ENCODE measurements at places on chromosomes 1 and 21.

DNA sequence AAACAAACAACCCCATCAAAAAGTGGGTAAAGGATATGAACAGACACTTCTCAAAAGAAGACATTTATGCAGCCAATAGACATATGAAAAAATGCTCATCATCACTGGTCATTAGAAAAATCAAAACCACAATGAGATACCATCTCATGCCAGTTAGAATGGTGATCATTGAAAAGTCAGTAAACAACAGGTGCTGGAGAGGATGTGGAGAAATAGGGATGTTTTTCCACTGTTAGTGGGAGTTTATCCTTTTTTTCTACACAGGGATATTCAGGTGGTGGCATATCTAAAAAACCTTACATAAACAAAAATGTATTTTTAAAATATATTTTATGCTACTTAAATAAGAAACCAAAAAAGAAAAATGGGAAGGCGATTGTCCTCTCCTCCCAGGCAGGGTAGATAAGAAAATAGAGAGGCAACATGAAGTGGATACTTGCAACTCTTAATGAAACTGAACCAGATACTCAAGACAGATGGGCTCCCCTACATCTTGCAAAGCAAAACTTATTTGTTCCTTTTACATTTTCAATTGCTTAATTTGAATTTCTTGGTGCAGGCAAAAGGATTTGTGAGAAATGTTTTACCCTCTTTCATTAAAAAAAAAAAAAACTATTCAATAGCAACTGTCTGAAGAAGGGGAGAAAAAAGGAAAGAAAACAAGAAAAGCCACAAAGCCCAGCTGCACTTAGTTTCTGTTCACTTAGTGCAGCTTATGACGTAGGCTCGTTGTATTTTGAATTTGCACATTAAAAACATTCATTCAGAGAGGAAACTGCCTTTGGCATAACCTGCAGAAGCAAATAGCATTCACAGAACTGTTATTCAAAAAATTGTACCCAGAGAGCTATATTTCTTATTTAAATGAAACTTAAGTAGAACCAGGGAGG lies 36.9 kb upstream of the RGS1 start:
- DNase-seq: no peak

DNA sequence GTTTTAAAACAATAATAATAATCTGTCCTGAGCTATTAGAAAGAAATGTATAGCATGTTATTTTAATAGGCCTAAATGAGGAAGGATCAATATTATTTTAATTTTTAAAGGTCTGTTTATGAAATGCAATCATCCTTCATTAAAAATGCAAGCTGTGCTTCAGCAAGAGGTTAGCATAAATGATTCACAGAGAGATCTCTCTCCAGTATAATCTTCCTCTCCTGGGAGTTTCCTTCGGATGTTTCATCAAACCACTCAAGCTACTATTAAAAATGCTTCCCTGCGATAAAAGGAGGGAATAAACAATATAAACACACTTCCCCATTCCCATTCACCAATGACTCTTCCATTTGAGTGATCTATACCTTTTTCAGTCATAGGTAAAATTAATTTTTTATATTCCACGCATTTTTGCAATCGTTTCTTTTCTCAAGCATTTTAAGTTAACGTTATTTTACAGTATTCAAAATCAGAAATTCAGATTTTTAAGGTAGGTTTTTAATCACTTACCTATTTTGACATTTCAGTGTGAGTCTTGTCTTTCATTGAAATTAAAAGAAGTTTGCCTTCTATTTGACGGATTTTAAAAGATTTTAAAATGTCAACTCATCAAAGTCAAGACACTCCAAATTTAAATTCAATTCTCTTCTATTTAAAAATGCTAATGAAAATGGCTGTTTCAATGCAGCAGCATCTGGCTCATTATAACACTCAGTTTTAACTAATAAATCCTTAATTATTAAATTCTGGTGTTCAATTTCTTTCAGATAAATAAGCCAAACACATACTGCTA lies 64.3 kb downstream of the RERE start:
- no peak for DNase-seq

GRCh38 chr1:22141554-22142314 lies 1.2 kb downstream of the WNT4 start:
- no peak for DNase-seq

DNA sequence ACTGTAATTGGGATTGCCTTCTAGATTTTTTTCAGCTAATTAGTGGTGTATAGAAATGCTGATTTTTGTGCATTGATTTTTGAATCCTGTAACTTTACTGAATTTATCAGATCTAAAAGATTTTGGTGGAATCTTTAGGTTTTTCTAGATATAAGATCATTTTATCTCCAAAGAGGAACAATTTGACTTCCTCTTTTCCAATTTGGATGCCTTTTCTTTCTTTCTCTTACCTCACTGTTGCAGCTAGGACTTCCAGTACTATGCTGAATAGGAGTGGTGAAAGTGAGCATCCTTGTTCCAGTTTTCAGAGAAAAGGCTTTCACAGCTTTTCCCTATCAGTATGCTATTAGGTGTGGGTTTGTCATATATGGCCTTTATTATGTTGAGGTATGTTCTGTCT lies 53.6 kb downstream of the TESK2 start:
- DNase-seq: no peak

GRCh38 chr1:107817935-107818334 lies 147.0 kb downstream of the VAV3 start:
- DNase-seq: no peak

- no peak for DNase-seq
Observed at GRCh38 chr1:48889082-48889481, 112.4 kb upstream of the BEND5 start.

GRCh38 chr1:236403905-236404696 lies 10.0 kb downstream of the EDARADD start:
- DNase-seq: no peak

DNA sequence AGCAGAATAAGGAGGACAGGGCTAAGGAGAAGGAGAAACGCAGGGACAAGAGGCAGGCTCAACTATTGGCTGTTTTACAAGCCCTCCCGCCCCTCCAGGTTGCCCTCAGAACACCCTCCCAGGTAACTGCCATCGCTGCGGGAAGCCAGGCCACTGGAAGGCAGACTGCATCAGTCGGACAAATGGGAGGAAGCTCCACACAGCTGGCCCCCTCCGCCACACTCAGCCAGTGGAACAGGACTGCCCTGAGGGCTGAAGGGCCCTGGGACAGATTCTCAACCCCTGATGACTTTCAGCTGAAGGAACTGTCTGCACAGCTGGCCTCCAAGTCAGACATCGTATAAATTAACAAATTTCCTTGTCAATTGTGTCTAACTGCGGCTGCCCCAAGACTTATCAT lies 21.8 kb downstream of the LRRC3 start:
- DNase-seq: no peak

DNA sequence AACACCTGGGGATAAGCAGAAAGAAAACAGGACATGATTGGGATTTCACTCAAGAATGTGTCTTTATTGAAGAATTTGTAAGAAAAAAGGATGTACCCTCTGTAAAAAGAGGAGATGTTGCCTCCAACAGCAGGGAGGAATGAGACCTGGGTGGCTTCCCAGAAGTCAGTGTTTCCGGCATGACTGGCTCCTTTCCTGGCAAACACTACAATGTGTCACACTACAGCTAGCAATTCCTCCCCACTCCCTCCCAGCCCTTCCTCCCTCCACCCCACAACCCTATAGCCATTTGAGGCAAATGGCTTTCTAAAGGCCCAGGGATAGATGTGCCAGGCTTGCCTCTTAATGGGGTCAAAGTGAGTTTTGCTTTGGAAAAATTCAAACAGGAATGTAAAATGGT lies 11.5 kb upstream of the COL8A2 start:
- DNase-seq: peak; percentile 66

GRCh38 chr21:31425138-31425537 lies 81.1 kb upstream of the TIAM1 start:
- DNase-seq: no peak

DNA sequence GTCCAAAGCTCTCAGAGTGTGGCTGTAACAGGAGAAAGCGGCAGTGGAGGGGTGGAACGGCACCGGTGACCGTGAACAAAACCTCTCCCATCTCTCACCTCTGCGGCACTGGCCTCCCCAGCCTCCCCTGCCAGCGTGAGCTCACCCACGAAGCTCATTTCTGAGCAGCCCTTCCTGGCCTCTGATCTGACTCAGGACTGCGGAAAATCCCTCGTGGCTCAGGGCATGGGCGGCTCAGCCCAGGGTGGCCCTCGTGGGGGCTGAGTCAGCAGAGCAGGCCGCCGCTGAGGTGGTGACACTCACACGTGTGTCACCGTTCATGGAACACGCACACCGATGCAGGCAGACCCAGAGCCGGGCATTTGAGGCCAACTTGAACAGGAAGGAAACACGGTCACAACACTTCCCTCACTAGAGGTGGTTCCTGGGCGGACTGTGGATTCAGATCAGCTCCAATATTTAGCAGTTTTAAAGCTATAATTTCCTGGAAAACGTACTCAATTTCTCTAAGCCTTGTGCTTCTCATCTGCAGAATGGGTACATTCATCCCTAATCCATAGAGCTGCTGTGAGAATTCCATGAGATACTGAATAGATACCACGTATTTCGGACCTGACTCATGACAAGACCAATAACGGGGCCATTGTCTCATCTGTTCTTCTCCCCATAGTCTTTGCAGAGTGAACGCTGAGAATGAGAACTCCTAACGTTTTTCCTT lies 115.0 kb upstream of the TMPRSS2 start:
- DNase-seq: no peak

- DNase-seq: no peak
Observed at GRCh38 chr1:59071876-59072582, 224.9 kb upstream of the FGGY start.

- no peak for DNase-seq
Observed at GRCh38 chr1:112237983-112238545, 157.9 kb upstream of the CTTNBP2NL start.

Data from AG09309 (cell line).